ENCODE measurements at places on chromosomes 3 and 15.

- peak; percentile 10 for DNase-seq
Measured at GRCh38 chr3:165624761-165625160, 212.5 kb downstream of the BCHE start.

DNA sequence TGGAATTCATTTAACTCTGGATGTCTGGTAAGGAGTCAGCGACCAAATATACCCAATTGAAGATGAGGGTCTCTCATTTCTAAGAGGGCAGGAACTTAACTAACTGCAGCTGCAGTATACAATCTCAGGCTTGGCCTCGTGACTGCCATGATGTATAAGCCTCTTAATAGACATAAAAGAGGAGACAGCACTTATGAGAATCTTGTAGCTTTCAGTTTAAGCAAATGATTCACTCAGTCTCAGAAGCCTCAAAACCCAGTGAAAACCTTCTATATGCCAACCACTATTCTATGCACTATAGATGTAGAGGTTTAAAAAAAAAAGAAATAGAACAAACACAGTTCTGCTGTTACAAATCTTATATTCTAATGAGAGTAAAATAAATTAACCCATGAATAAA, 513.9 kb downstream of the TBL1XR1 start:
- no peak for DNase-seq

GRCh38 chr15:60116456-60117089, 112.5 kb downstream of the FOXB1 start:
- no peak for DNase-seq

DNA sequence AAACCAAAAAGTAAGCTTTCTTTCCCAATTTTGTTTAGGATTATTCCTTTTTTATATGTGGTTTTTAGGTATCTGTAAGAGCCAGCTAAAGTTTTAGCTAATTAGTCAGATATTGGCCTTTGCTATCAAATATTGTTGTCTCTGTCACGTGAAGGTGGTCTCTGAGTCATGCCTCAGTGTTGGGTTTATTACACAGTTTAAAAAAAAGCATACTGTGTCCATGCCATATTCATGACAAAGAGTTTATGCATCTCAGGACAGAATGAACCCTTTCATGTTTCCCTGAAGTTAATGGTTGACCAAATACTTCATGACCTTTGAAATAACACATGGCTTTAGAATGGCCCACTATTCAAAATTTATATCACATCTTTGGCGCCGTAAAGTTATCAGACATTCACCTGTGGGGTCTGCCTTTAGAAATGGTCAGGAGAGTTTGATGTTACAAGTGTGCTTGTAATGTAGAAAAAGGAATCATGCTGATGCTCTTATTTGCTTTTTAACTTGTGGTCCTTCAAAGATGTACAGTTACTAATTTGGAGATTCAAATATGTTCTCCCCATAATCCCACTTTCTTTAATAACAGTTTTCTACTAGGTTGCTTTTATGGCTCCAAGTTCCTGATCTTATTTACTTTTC, 101.5 kb downstream of the MYRIP start:
- DNase-seq: no peak

GRCh38 chr15:78450285-78450858, 12.4 kb downstream of the IREB2 start:
- DNase-seq: no peak

GRCh38 chr3:78141269-78141668, 1101.4 kb downstream of the ROBO2 start:
- peak; percentile 58 for DNase-seq

DNA sequence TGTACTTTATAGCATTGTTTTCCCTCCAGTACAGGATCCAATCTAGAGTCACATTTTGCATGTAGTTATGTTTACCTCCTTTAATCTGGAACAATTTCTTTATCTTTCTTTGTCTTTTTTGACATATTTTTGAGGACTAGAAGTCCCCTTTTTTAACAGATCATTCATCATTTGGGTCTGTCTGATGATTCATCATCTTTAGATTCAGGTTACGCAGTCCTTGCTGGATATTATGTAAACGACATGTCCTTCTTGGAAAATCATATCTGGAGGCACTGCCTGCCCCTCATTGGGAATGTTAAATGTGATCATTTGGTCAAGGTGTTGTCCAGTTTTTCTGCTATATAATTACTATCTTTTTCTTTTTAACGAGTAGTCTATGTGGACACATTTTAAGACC, 18.3 kb downstream of the TGM4 start:
- DNase-seq: peak; percentile 38

DNA sequence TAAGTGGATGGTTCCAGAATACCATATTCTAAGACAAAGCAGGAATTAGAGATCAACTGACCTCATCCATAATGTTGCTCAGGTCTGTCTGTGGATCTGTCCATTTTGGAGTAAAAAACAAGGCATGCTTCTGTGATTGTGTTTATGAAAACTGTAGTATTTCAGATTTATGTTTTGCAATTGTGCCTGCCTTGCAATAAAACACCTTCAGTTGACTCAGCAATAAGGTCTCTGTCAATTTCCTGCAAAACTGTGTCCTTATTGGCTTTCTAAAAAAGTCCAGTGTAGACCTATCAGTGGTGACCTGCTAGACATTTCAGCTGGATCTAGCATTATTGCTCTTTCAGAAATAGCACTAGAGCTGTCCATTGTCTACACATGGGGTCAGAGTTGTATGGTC, 409.5 kb upstream of the AZI2 start:
- no peak for DNase-seq

DNA sequence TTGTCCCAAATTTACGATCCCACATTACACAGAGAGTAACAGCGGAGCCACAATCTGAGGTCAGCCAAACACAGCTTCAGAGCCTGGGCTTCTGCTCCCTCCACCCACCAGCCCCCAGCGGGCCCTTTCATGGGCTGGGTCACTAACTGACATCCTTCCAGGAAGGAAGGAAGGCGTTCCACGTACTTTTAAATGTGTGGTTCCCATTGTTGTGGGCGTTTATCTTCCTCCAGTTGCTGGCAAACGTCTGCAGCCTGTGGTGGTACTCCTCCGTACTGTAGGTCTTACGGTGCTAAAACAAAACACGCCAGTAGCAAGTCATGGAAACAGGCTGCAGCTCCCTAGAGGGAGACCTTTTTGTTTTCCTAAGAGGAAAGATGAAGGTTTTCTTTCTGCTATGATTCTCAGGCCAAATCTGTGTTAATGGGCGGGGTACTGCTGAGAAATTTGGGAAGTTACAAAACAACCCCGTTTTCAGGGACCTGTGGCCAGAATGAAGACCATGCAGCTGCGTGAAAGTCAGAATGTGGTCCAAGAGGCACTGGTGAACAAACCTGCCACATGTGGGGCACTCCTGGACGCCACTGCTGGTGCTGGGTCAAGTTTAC, 7.6 kb downstream of the CTSH start:
- DNase-seq: peak; percentile 43

- no peak for DNase-seq
Measured at GRCh38 chr3:134311265-134311664, 60.6 kb upstream of the RYK start.

- no peak for DNase-seq
Measured at GRCh38 chr3:10508619-10509260, 3.4 kb upstream of the ATP2B2 start.

DNA sequence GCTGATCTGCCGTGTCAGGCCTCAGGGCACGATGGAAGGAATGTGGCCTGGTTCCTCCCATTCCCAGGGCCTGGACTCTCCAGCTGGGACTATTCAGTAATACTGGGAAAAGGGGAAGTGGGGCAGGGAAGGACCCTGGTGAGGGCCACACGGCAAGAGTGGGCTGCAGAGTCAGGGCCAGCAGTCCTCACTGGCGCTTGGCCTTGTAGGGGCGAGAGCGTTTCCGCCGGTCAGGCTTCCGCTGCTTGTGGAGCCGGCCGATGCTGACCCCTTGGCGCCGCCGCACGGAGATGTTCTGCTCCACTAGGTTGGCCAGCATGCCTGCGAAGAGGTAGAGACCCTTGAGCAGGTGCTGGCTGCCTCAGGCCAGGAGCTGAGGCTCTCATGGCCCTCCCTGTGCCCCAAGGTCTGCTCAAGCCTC, 42.8 kb downstream of the SEMA3G start:
- DNase-seq: no peak

DNA sequence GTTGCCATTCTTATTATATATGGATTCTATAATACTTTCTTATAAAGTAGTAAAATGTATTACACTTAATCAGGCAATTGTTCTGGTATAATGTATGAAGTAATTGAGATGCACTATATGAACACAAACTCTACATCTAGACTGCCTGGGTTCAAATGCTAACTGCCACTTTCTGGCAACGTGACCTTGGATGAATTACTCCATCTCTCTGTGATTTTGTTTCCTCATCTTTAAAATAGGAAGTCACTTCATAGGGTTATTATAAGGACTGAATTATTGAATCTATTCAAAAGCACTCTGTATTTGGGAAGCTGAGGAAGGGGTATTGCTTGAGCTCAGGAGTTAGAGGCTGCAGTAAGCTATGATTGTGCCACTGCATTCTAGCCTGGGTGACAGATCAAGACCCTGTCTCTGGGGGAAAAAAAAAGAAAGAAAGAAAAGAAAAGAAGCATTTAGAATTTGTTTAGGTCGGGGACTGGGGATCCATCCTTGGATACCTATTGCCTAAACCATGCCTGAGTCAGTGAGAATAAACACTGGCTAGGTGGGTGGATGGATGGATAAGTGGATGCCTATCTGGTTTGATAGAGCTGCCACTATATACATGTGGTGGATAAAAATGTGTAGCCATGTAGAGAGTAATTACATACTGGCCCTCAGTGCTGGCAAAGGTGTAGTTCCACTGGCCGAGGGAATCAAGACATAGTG, 2.5 kb downstream of the TM4SF1 start:
- DNase-seq: no peak

DNA sequence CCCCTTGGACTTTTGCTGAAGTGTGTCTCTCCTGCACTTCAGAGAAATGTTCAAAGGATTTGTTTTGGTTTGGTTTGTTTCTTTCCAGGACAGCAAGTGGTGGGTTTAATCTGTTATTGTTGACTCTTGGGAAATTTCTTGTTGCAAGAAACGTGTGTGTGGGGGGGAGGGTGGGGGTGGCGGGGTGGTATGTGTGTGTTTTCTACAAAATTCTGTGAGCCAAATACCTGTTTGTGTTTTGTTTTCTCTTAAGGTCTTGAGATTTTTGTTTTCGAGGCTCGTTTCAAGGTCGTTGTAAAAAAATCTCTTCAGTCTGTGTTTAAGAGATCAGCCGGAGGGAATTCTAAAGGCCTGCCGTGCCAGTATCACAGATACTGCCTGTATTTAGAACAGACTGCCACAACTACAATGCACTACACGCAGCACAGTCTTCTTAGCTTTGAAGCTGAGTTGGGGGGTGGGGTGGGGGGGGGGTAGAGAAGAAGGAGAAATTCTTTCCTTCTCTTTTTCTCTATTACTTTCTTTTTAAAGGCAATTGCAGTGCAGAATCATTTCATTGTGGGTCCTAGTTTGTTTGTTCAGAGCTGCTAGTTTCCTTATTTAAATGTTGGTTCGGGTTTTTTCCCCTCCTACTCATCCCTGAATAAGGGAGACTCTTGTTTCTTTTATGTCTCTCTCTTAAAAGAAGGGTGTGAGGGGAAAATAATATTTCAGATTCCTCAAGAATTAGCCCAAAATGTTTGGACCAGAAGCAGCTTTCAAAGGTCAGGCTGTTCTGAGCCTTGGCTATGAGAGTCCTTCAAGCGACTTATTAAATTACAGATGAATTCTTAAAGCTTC, 1.4 kb upstream of the BCL6 start:
- peak; percentile 59 for DNase-seq

- no peak for DNase-seq
Measured at GRCh38 chr3:11240496-11240895, 31.7 kb upstream of the ATG7 start.

- no peak for DNase-seq
Measured at GRCh38 chr3:183390844-183391243, 37.6 kb downstream of the MCF2L2 start.

DNA sequence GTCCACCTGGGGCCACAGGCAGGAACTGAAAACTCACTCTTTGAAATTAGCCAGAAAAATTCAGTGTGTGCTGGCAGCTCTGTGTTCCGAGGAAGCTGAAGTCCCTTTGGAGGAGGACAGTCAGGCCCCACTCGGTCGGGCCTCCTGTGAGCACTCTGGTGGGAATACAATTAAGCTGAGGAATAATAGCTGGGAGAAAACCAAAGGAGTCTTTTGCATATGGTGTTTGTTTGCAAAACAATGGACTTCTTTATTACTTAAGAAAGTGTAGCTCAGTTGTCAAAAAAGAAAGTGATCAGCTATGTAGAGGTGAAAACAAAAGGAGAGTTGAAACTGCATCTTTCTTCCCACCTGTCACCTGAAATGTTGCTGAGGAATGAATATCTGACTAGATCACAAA, 202.5 kb downstream of the MEIS2 start:
- DNase-seq: no peak

- no peak for DNase-seq
Measured at GRCh38 chr3:25620493-25620892, 44.2 kb downstream of the TOP2B start.

- no peak for DNase-seq
Measured at GRCh38 chr3:30112411-30112810, 494.0 kb upstream of the TGFBR2 start.

DNA sequence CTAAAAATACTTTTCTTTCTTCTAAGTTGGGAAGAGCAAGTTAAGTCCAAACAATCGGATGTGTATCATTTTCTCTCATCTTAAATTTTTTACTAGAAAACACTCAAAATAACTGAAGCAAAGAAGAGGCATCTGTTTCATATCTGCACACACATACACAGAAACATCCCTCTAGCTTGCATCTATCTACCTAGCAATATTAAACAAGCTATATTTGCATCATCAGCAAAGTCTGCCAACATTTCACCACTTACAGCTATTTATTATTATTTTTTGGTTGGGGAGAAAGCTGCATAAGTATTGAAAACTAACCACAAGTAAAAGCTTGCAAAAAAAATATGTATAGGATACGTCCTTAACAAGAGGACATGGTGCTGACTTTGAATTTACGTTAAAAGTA, 1.9 kb downstream of the GOLIM4 start:
- peak; percentile 40 for DNase-seq

- no peak for DNase-seq
Measured at GRCh38 chr3:107765524-107765923, 242.8 kb downstream of the BBX start.

GRCh38 chr3:149772861-149773260, 19.5 kb downstream of the ANKUB1 start:
- DNase-seq: no peak

GRCh38 chr3:115595611-115596275, 27.6 kb upstream of the GAP43 start:
- no peak for DNase-seq

GRCh38 chr3:34396956-34397355, 598.5 kb downstream of the PDCD6IP start:
- DNase-seq: no peak

- DNase-seq: no peak
Measured at GRCh38 chr3:194119831-194120590, 15.9 kb upstream of the HES1 start.

DNA sequence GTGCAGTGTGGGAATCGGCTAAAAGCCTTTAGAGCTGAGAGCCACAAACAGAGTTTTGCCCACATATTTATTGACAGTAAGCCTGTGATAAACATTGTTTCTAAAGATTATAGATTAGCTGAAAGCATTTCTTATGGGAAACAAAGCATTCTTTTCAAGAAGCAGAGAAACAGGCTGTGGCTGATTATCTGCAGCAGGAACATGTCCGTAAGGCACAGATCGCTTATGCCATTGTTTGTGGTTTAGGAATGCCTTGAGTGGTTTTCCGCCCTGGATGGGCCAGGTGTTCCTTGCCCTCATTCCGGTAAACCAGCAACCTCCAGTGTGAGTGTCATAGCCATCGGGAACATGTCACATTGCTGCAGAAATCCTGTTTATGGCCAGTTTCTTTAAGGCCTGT, 12.5 kb downstream of the XYLB start:
- DNase-seq: no peak
